ENCODE measurements at places on chromosomes 16 and 17.

- DNase-seq = no peak
These were observed 116.6 kb upstream of the TNRC6C start for GRCh38 chr17:77841742-77842527.

GRCh38 chr17:57588086-57588485 lies 157.0 kb downstream of the CCDC182 start:
- no peak for DNase-seq

- no peak for DNase-seq
These were observed 28.3 kb downstream of the C16orf95 start for GRCh38 chr16:87288753-87289362.

DNA sequence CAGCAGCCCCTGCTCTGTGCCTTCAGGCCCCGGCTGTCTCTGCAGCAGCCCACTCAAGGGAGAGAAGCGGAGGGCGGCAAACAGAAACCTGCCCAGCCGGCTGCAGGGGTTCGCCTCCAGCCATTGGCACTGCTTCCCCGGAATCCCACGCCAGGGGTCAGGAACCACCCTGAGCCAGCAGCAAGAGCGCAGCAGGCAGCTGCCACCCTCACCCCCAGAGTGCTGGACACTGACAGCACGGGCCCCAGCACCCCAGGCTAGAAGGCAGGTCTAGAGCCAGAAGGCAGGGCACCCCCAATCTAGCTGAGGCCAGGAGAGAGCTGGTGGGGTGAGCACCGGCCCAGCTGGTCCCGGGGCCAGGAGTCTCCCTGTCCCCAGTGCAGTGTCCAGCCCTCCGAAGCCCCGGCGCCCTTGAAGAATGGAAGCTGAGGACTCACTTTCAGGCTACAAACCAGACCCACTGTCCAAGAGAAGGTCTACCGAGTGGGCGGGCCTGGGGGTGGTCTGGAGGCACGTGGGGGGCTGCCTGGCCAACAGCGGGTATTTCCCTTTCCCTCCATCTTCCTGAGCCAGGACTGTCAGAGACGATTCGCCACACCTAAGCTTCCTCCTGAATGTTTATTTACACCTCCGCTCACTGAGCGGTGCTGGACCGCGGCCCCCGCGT lies 8.4 kb downstream of the UBALD2 start:
- no peak for DNase-seq

GRCh38 chr17:82876602-82877379 lies 37.0 kb upstream of the ZNF750 start:
- no peak for DNase-seq

DNA sequence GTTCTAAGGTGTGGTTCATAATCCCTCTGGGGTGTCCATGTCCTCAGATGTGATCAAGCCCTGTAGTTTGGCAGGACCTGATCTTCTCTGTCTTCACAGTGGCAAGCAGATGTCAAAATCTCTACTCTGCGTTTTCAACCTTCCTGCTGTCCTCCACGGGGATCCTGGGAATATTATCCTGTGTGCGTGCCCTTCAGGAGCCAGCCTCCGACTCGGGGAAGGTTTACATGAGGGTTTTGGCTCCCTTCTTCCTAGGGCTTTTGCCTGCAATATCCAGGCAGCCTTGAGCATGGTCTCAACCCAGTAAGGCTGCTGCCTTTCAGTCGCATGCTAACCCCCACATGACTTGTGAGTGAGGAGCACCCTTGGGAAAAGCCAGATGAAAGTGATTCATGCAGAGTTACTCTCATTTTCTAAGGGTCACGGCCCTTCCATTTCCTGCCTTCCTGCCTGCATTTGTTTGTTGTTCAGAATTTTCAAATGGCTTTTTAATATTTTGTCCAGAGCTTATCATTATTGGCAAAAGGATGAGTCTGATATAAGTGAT lies 202.2 kb upstream of the CHMP6 start:
- no peak for DNase-seq

- no peak for DNase-seq
These were observed 103.8 kb upstream of the RPL38 start for GRCh38 chr17:74099442-74100340.

- no peak for DNase-seq
These were observed 9.5 kb upstream of the MRPL12 start for GRCh38 chr17:81693509-81694210.

- no peak for DNase-seq
These were observed 62.4 kb upstream of the MED9 start for GRCh38 chr17:17414341-17414805.

- peak; percentile 70 for DNase-seq
These were observed 38.2 kb upstream of the CCDC182 start for GRCh38 chr17:57783338-57783742.

GRCh38 chr16:79845033-79845733 lies 244.6 kb upstream of the MAF start:
- no peak for DNase-seq

GRCh38 chr17:20045476-20045875 lies 36.3 kb downstream of the SPECC1 start:
- no peak for DNase-seq

DNA sequence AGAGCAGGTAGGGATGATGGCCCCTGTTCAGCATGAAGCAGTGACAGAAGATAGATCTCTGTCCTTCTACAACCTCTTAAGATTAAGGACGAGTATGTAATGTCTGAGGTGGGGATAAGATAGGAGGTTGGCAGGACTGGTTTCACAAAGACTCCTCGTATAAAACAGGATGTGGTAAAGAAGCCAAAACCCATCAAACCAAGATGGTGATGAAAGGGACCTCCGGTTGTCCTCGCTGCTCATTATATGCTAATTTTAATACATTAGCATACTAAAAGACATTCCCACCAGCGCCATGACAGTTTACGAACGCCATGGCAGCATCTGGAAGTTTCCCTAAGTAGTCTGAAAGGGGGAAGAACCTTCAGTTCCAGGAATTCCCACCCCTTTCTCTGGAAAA lies 27.3 kb downstream of the MIS12 start:
- DNase-seq = no peak

DNA sequence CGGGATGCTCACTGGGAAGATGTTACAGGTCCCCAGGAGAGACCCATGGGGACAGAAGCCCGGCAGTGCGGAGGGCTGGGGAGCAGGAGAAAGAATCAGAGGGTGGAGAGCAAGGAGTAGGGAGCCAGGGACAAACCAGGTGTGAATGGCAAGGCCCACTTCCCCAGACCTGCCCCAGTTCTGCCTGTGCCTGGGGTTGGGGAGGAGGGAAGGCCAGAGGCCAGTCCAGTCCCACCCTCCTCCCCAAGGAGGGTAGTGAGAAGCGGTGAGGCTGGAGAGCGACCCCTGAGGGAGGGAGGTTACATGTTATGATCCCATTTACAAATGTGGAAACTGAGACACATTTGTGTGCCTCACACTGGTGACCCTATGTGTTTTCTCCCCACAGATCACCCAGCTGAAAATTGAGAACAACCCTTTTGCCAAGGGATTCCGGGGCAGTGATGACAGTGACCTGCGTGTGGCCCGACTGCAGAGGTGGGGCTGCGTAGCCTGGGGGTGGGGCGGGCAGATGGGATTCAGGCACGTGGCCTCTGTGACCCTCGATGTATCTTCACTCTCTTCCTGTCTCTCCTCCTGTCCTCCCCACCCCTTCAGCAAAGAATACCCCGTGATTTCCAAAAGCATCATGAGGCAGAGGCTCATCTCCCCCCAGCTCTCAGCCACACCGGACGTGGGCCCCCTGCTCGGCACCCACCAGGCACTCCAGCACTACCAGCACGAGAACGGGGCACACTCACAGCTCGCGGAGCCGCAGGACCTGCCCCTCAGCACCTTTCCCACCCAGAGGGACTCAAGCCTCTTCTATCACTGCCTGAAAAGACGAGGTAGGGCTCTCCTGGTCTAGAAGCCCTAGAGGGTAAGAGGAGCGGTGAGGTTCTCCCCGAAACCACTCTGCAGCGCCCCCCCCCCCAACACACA lies 27.5 kb downstream of the TBX4 start:
- no peak for DNase-seq

GRCh38 chr17:70298929-70299531 lies 129.7 kb downstream of the KCNJ2 start:
- no peak for DNase-seq

GRCh38 chr16:27127308-27127707 lies 60.6 kb downstream of the C16orf82 start:
- DNase-seq = no peak

GRCh38 chr17:43909537-43910231 lies 2.3 kb upstream of the MPP2 start:
- no peak for DNase-seq

DNA sequence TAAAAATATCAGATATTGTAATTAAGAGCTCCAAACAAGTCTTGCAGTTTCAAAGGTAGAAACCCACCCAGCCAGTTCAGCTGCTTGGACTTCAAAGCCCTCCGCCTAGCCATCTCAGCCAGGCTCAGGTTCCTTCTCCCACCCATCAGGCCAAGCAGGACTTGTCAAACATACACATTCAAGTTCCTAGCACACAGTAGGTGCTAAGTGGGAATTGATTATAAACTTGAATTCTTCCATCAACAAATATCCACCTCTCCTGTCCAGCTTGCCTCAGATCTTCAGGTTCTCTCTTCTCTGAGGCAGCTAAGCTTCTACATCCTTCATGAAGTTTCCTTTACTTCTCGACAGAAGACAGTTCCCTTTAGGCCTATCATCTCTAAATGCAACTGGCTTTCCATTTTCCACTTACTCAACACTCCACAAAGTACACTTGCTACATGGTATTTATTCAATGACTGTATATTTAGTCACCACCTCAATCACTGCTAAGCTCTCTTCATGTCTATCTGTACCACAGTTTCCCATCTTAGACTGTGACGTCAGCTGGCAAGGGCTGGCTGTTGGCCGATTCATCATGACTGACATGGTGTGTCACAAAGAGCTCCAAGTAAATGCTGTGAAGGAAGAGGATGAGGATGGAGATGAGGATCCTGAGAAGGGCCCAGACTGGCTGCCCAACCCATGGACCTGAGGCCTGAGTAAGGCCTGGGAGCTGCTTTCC lies 13.3 kb upstream of the COG7 start:
- DNase-seq = no peak

DNA sequence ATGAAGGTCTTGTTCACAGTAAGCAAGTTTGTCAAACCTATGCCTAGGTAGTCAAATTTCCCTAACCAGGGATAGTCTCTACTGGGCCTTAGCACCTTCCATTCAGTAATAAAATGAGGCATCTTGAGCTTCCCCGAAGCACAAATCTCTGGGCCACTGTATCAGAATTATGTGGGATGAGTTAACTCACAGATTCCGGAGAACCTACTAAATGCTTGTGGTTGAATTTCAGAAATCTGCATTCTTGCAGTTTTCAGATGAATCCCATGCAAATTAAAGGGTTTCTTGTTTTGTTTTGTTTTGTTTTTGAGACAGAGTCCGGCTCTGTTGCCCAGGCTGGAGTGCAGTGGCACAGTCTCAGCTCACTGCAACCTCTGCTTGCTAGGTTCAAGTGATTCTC lies 478.8 kb upstream of the HSBP1 start:
- DNase-seq = no peak

DNA sequence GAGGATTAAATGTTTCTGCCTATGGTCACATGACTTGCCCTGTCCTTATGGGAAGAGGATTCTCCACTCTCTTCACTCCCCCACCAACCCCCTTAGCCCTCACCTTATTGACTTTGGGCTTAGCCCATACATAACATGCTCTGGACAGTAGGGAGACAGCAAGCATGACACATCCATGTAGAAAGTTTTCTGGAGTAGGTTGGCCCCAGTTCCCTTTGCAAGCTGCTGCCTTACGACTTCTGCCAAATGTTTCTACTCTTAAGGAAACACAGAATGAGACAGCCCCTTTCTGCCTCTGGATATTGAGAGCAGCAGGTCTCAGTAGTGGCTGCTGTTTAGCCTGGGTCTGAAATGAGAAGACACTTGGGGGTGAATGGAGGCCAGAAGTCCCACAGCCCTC lies 282.2 kb downstream of the MAP2K6 start:
- no peak for DNase-seq

DNA sequence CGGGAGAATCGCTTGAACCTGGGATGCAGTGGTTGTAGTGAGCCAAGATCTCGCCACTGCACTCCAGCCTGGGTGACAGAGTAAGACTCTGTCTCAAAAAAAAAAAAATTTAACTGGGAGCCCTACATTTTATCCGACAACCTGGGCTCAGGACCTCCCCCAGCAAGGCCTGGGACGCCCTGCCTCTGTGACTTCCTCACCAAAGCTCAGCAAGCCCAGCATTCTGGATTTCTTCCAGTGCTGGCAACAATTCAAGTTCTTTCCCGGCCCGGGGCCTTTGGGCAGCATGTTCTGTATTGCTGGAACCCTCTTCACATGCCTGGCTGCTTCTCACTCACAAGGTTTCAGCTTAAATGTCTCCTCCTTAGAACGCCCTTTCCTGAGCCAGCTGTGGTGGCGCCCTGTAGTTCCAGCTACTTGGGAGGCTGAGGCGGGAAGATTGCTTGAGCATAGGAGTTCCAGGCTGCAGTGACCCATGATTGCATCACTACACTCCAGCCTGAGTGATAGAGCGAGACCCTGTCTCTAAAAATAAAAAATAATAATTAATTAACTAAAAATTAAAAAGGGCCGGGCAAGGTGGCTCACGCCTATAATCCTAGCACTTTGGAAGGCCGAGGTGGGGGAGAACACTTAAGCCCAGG lies 15.9 kb upstream of the MEIOB start:
- DNase-seq = no peak

Measured in activated CD4-positive, alpha-beta T cell treated with anti-CD3 and anti-CD28 coated beads, Interleukin-2, amount 50 U/mL, for 1 hour (primary cell).